Activated T-cell treated with anti-CD3 and anti-CD28 coated beads, Interleukin-2, amount 50 U/mL, for 4 hours (primary cell): ENCODE measurements at places on chromosomes 3 and 15. TPM values are rescaled to one million over a fixed set of nuclear protein-coding genes. Genes with fewer than 3 reads are reported as not detected.
A peak's percentile ranks its signal among the peaks of the same experiment; 100 is the strongest.

Gene DCLK3
- not detected for total RNA-seq

Gene AMIGO3
- total RNA-seq, result 0.11 TPM

Gene IL17RC
- total RNA-seq, result 0.40 TPM

Gene FGD5
- total RNA-seq, result 0.25 TPM

Gene SRGAP3
- total RNA-seq, result 0.27 TPM

Gene CCR2
- total RNA-seq, result 0.41 TPM

Gene POTEB2
- total RNA-seq, result not detected

Gene SKOR1
- total RNA-seq, result 0.34 TPM

DNA sequence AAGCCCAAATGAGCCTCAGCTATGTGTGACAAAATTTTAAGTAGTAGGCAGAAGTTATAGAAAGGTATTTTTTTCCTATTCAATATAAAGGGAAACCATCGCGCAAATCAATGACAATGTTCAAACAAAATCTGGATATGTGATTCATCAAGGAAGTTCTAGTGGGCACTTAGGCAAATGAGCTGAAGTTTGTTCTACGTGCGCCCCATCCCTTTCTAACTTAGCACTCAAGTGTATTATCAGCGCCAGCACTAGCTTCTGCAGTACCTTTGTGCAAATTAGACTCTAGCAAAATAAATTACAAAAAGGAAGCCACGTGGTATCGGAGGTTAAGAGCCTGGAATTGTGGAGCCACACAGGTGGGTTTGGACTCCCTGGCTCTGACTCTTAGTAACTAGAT is 91.1 kb downstream of the TBL1XR1 start:
- DNase-seq, result no peak

GRCh38 chr3:152622811-152623167 is 212.1 kb upstream of the P2RY1 start:
- DNase-seq, result no peak

DNA sequence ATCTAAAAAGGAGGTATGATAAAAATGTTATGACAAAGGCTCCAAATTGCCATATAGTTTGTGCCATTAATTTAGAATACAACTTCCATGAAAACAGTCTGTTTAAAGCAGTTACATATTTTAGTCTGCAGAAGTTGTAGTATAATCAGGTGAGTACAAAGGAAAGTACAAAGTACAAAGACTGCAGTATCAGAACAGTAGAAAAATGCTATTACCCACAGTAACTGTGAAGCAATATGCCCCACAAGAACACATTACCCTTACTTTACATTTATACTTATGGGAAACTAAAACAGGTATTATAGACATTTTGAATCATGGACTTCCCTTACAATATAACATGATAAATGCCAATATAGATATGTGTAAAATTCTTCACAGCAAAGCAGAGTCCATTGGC is 398.5 kb downstream of the ERC2 start:
- DNase-seq, result no peak

GRCh38 chr3:28901018-28901417 is 379.9 kb upstream of the RBMS3 start:
- DNase-seq, result no peak

DNA sequence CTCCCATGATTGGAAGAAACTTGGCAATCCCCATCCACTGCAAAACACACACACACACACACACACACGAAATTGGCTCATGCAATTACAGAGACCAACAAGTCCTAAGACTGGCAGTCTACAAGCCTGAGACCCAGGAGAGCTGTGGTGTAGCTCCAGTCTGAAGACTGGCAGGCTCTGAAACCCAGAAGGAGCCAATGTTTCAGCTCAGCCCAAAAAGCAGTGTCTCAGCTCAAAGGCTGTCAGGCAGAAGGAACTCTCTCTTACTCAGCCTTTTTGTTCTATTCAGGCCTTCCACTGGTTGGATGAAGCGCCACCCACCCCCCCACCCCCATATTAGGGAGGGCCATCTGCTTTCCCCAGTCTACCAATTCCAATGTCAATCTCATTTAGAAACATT is 32.1 kb downstream of the MESD start:
- DNase-seq, result no peak

- peak; percentile 51 for DNase-seq
Measured at GRCh38 chr3:143972505-143973258, 1.1 kb downstream of the DIPK2A start.

DNA sequence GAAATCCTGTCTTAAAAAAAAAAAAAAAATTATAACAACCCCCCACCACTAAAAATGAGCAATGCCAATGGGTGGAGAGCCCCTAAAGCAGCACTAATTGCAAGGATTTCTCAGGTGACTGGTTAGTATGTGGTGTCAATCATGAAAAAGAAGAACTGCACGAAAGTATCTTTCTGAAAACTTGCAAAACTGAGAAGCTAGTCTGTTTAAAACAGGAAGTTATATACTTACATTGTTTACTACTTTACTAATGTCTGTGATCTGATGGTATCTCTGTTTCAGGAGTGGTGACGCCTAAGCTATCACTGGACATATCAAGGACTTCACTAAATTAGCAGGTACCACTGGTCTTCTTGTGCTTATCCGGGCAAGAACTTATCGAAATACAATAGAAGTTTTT is at the start of gene CCR3:
TSS of gene CCR3 (plus strand) at position 341 of the 400 bp plus-strand sequence. CDS start 22,699 bp downstream, outside the sequence.
- no peak for DNase-seq

- no peak for DNase-seq
Measured at GRCh38 chr3:196506687-196507086, 3.1 kb upstream of the RNF168 start.

DNA sequence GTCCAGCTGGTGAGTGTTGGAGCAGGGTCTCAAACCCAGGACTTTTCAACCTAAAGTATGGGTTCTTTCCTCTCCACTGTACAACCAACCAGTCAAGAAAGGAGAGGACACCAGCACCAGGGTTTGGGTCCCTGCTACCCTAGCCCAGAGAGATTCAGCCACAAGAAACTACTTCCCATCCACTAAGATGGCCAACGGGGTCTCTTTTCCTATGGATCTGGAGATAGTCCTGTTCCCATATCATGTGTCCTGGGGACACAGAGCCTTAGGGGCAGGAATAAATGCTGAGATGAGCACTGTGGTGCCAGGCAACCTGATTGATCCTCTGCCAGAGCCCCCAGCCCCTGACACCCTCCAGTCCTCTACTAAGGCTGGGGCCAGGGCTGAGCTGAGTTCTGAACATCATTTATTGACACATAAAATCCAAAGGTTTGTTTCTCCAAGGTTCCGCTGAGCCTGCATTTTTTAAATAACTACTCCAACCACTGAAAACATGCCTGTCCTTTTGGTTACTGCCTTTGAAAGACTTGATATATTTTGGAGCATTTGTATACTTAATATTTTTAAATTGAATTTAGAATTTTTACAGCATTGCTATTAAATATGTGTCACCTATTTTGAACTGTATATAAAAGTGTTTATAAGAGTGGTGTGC is 26.0 kb downstream of the MRPL46 start:
- no peak for DNase-seq

DNA sequence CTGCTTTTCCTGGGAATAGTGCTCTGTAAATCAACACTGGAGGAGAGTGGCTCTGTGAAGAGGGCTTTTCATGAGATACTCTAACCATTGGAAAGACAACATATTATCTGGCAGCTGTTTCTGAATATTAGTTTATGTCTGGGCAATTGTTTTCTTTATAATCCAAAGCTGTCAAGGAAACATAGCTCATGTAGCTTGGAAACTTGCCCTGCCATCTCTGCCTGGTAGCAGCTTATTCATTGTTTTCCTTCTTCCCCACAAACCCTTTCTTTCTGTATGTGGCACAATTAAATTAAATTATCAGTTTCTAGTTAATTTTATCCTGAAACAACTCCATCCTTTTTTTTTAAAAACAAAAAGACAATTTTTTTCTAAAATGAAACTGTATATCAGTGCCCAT is 160.0 kb downstream of the EDEM1 start:
- DNase-seq, result no peak

DNA sequence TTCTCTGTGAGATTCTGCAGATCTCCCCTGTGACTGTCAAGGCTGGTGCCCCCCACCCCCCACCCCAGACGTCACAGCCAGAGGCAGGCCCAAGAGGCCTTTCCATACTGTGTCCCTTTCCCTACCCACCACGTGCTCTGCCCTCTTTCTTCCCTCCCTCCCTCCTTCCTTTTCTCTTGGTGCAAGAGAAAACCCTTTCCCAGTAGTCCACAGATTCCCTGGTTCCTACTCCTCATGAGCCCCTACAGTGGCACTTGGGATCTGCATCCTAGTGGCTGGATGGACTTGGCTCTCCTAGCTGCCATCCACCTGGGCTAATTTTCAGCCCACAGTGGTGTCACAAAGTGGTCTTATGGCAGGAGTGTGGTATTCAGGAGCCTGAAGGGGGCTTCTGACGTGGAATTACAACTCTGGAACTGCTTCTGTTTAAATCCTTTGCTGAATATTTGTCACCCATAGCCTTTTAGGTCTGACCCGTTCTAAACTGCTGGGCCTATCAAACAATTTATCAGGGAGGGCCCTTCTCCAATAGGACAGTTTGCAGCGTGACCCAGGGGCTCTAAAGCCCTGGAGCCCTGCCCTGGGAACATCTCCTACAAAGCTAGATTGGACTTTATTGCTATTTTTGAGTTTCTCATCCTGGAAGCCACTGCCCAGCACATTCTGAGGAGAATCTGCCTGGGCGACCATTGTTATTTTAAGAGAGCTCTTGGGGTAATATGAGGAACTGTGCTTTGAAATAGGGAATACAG is 35.3 kb downstream of the KLF13 start:
- no peak for DNase-seq

DNA sequence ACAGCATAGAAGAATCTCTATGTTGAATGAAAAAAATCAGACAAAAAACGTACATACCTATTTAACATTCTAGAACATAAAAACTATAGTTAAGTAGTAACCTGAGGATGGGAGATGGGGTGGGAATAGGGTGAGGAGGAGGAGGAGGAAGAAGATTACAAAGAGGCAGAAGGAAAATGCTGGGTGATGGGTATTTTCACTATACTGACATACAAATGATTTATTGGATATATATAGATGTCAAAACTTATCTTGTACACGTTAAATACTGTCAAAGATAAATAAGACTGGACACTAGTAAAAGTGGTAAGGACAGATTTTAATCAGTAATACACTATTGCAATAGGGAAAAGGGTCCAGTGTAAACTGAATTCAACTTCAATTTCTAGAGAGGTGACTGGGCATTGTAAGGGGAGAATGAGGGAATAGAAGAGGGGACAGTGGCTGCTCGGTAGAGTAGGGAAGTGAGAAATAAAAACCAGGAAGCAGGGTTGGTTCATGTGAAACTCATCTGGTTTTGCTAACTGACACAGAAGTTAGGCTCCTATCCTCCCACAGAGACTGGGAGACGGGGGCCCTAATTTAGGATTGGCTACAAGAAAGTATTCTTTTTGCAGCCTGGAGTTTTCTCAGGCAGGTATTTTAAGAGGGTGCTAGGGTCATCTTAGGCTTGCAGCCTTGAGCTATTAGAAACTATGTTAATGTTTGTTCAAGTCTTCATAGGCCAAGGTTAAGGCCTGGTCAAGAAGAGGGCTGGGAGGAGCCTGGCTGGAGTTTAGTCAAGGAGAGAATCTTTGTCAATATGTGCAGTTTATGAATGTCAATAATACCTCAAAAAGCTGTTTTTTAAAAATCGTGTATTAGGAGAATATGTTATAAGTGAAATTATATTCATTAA is 15.0 kb upstream of the C15orf61 start:
- DNase-seq, result no peak

DNA sequence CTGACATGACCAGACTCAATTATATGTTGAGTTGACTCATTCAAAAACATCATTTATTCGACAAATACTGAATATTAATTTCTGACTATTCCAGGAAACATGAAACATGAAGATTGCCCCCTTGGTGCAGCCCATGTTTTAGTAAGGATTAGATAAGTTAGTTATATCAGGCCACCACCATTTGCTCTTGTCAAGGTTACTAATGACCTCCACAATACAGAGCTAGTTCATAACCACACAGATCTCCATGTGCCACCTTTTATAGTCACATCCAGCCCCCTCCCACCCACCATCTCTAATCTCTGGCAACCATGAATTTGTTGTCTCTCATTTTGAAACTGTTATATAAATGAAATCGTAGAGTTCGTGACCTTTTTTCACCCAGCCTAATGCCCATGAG is 15.7 kb downstream of the KLHL18 start:
- DNase-seq, result no peak

DNA sequence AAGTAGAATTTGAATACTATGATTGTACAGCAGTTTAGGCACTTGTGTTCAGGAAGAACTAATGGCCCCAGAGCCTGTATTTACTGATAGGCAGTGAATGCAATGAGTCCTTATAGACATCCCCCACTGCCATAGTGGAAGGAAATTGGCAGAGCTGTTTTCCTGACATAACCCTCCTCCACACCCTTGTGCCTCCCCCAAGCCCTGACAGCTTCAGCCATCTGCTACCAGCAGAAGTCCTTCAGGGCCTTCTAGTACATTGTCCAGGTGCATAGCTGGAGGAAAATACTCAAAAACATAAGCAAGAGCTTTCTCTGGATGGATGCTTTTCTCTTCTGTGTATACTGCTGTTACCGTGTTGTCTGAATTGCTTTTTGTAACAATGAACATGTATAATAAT is 20.6 kb downstream of the ARHGAP31 start:
- DNase-seq, result no peak

DNA sequence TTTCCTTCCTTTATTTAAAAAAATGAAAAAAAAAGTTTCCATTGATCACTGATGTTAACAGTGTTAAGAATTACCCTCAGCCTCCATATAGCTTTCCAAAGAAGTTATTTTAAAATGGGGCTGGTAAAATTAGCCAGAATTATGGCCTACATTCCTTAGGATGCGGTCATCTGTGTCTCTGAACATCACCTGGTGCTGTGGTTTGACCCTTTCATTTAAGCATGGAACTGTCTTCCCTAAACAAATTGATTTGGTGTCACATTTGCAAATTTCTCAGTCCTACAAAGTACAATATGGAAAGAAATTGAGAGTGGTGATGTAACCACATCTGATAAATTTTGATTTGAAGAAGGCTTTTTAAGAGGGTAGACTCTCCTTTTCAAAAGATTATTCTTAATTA is 40.3 kb upstream of the ZPLD1 start:
- no peak for DNase-seq

GRCh38 chr3:58728723-58729122 is 62.1 kb upstream of the FAM3D start:
- no peak for DNase-seq

GRCh38 chr3:19105826-19106225 is 42.5 kb upstream of the KCNH8 start:
- no peak for DNase-seq

- no peak for DNase-seq
Measured at GRCh38 chr3:141057946-141058800, 7.0 kb downstream of the SPSB4 start.

- no peak for DNase-seq
Measured at GRCh38 chr3:189967254-189967865, 153.3 kb downstream of the P3H2 start.
